Stimulated activated CD4-positive, alpha-beta T cell treated with anti-CD3 and anti-CD28 coated beads, Interleukin-4, amount 100 ng/mL, for 1 hour (primary cell): ENCODE measurements at places on chromosomes 2 and 18.

DNA sequence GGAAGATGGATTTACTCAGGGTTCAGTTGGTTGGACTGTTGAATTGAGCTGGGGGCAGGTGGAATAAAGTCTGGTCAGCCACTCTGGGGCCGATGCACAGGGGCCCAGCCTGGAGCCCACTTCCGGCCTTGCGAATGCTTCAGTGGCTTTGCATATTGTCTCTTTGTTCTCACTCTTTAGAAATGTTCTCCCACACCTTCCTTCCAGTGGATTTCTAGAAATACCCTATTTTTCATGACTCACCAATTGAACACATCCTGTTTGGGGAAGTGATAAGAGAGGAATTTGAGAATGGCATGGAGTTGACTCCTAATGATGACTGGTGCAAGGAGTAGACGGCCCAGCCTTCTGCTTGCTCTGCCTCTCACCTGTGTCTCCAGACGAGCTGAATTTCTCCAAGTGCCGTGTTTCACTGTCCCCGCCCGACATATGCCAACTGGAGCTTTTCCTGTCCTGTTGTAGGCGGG is 28.1 kb downstream of the ASAP2 start:
- DNase-seq: no peak

DNA sequence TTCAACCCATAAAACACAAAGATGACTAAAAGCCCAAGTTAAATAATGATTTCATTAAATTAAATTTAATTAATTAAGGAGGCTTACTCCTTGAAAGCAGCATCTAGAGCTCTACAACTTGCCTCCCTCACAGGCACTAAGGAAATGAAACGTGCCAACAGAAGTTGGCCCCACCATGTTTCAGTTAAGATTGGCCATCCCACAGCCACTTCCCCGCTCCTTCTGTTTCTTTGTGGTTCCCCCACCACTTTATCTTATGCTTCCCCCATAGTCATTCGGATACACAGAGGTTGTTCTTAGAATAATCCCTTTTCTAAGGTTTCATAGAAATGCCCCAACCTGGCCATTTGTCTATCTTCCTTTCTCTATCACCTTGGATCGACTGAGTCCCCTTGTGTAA is 101.6 kb upstream of the RIOK3 start:
- no peak for DNase-seq

- no peak for DNase-seq
These were observed 110.9 kb upstream of the DNAJC10 start for GRCh38 chr2:182605166-182605565.

DNA sequence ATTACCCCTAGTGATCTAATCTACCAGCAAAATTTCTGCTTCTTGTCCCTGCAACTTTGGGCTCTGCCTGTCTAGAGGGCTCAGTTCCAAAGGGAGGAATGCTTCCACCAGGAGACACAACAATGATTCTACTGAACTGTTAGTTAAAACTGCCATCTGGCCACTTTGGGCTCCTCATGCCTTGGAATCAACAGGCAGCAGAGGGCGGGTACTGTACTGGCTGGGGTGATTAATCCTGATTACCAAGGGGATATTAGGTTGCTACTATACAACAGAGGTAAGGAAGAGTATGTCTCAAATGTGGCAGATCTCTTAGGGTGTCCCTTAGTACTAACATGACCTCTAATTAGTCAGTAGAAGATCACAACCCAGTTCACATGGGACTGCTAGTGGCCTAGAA is 21.4 kb downstream of the HADHA start:
- no peak for DNase-seq

- DNase-seq: no peak
These were observed 533.4 kb downstream of the ERBB4 start for GRCh38 chr2:212005085-212005671.

GRCh38 chr2:46520130-46520711 is 40.9 kb downstream of the TMEM247 start:
- no peak for DNase-seq

DNA sequence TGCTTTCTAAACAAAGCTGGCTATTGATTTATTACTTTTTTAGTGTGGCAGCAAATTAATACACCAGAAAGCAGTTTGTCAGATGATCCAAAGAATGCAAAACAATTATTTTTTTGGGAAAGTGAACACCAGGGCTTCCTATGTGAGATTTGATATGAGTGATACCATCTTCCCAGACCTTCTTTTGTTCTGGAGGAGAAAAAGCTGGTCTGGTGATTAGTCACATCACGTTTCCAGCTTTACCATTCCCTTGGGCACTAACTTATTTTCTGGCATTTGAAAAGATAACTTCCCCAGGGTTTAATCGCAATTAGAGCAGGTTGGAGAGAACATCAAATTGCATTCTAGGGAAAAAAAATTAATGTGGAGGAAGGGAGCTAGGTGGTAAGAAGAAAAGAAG is 182.9 kb upstream of the TANK start:
- no peak for DNase-seq

GRCh38 chr2:149422337-149422990 is 92.1 kb downstream of the LYPD6 start:
- no peak for DNase-seq

DNA sequence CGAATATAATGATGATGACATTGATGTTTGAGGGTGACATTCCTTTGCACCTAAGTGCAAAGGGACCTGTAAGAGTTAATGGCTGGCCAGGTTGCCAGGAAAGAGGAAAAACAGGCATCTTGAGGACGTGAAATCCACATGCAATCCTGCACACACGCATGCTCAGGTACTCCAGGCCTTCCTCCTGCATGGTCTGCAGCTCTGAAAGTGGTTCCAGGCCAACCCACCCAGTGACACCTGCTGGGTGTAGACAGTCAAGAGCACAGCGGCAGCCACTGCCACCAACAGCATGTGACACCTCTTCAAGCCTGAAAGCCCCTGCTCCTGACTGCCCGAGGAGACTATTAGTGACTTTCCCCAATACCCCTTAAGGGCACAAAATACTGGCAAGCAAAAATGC is 101.6 kb downstream of the PIEZO2 start:
- DNase-seq: no peak

DNA sequence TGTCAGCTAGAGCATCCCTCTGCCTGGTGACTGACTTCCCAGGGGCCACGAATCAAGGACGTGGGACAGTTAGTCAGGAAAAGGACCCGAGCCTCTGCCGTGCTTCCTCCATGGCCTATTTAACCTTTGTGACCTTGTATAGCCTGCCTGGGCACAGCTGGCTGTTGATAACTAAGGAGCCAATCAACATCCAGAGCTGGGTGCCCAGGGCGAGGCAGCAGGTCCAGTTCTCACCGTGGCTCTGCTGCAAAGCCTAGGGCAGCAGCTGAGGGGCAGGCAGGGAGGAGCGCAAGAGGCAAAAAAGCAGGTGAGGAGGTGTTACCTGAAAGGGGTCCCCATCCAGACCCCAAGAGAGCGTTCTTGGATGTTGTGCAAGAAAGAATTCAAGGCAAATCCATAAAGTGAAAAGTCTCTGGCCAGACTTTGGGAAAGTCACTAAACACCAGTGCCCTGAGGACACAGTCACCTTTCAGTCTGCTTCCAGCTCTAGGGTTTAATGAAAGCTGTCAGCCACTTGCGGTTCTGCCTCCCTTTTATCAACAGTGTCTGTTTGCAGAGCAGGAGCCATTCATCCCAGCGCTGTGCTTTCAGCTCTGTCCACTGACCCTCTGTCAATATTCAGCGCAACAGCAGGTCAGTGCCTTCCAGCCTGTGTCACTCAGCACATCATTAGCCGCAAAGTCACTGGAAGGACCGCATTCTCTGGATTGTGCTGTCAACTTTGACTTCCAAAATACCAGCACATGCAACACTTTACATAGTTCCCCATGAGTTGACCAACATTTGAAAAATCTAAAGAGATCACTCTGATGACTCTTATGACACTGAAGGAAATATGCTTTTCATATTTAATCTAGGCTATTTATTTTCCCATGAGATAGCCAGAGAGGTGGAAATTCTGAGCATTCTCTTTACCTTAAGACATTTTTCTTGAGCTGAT is 38.6 kb upstream of the ASAP2 start:
- no peak for DNase-seq

DNA sequence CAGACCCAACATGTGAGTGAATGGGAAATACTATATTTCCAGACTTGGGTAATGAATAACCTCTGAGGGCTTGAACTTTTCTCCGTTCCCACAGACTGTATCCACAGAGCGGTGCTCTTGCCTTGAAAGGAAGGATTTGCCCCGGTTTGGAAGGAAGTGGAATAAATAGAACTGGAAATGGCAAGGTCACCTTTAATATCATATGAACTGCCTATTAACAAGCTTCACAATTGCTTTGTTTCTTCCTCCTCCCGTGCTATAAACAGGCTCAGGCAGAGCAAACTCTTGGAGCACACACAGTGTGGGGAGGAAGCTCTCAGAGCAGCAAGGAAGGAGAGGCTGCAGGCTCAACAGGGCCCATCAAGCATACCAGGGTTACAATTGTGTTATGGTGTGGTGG is 28.5 kb upstream of the DARS1 start:
- no peak for DNase-seq

GRCh38 chr18:61954096-61954746 is 61.4 kb upstream of the RNF152 start:
- no peak for DNase-seq

- DNase-seq: no peak
These were observed 189.2 kb upstream of the DSEL start for GRCh38 chr18:67705748-67706147.

DNA sequence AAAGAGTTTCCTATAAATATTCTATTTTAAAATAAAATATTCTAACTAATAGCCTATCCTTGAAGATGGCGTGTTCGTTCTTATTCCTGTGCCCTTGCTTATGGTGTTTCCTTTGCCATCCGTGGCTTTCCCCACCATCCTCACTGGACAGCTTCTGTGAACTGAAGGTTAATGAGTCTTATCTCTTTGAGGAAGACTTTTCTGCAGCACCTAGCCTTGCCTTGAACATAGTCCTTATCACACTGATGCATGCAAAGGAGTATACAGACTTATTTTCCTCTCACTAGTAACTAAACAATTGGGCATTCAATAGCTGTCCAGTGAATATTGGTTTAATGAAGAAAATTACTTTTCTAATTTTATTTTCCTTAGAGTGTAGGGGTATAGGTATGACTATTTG is 88.1 kb downstream of the GULP1 start:
- DNase-seq: no peak

DNA sequence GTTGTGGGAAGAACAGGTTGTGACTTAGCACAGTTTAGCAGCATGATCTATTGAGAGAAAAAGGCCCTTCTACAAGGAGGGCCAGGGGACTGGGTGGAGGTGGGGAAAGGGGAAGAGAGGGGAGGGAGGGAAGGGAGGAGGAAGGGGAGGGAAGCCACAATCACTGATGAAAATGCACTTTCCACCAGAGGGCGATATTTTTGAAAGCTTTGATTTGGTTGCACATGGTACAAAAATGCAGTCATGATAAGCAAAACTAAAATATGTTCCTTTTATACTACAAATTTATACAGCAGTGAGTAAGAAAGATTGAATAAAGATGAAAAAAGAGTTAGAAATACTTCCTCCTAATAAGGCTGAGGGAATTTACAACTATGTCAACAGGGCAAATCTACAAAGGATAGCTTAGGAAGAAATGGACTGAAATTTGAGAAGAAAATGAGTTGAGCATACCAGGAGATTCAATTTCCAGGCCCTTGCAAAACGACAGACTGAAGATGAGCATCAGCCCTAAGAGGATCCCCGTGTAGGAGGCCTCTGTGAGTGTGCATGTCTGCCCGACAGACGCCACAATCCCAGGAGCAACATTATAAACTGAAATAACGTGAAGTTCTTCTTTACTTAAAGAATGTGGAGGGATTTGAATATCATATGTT is 17.2 kb downstream of the SH3YL1 start:
- DNase-seq: no peak

GRCh38 chr2:208315081-208315788 is 49.2 kb downstream of the PIKFYVE start:
- DNase-seq: no peak

- DNase-seq: no peak
These were observed 118.1 kb upstream of the MAP2 start for GRCh38 chr2:209305746-209306196.

- no peak for DNase-seq
These were observed 52.6 kb upstream of the ASAP2 start for GRCh38 chr2:9154061-9154460.

- no peak for DNase-seq
These were observed 122.5 kb downstream of the TPGS2 start for GRCh38 chr18:36706134-36706881.

DNA sequence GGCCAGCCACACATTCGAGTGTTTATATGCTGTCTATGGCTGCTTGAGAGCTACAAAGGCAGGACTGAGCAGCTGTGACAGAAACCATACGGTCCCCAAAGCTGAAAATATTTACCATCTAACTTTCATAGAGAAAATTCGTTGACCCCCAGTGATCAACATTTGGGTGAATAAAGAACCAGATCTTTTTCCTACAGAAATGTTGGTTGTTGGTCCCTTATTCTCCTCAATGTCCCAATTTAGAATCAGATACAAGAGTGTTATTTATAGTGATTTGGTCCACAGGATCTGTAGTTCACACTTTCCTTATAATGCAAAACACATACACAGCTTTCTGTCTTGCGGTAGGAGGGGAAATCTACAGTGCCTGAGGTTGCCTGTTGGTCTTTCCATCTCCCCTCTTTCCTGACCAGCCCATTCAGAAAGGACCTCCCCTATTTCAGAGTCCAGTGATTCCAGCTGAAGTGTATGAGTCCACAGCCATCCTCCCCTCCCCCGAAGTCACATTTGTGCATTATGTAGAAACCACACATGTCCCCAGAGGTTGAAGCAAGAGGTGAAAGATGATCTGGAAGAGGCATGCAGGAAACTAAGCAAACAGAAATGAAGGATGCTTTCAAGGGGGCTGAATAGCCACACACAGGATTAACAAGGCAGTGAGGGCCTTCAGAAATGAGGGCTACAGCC is 61.9 kb downstream of the SPRED2 start:
- DNase-seq: no peak

- no peak for DNase-seq
These were observed 15.9 kb downstream of the NEURL3 start for GRCh38 chr2:96489261-96489660.

GRCh38 chr18:62321201-62321600 is 3.9 kb upstream of the TNFRSF11A start:
- DNase-seq: no peak

- DNase-seq: no peak
These were observed 495 bp upstream of the GULP1 start for GRCh38 chr2:188291142-188291616.

DNA sequence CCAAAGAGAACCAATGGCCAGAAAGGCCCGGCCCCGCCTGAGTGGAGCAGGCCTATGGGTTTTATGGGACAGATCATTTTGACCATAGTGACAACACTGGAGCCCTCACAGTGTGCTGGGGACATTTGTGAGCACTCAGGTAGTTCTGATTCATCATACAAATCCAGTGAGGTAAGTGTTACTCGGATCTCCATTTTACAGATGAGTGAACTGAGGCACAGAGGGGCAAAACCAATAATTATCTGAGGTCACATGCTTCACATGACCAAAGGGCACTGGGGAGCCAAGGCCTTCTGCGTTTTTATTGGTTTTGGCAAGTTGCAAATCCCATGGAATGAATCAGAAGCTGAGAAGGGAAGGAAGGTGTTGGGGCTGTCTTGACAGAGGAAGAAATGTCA is 111.5 kb upstream of the MGAT5 start:
- DNase-seq: no peak
